ENCODE measurements at places on chromosomes 1 and 21.
A peak's percentile ranks its signal among the peaks of the same experiment; 100 is the strongest.

DNA sequence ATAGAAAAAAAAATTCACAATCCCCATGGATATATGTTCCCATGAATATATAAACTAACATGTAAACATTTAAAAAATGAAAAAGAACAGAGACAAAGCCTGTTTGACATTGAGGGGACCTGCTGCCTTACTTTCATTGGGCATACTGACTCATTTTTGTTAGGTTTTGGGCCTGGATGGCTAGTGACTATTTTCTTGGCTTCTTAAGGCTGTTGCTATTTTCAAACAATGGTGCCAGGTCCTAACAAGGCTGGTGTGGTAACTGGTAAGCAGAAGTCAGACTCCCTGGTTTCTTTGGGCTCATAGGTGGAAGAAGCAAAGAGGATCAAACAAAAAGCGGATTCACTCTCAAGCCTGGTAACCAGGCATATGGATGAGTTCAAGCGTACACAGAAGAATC, 51.0 kb downstream of the LAMC2 start:
- no peak for DNase-seq

- DNase-seq: peak; percentile 47
Measured at GRCh38 chr1:1324524-1325287, at the start of the genes CPTP and INTS11. CPTP (plus strand) TSS chr1:1324802; CDS start chr1:1326911, 2,109 bp downstream. INTS11 (minus strand) TSS chr1:1324660; CDS start chr1:1324608, 52 bp downstream.

GRCh38 chr1:56509713-56510641, 69.4 kb downstream of the PLPP3 start:
- DNase-seq: no peak

DNA sequence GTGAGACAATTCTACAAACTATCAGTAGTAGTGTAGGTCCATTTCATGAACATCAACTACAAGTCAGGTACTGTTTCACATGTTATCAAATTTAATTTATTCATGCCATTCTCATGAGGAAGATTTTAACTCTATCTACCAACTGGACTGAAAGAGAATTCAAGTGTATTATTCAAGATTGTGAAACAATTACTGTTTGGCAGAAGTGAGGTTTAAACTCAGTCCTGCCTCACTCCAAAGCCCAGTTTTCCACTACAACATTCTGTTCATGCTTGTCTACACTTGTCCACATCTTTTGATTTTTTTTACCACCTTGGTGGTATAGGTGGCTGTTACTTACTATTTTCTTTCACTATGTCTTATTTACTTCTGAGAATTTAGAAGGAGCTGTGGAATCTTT, 272.9 kb downstream of the TGFB2 start:
- no peak for DNase-seq

GRCh38 chr1:64550510-64550909, 80.6 kb downstream of the CACHD1 start:
- no peak for DNase-seq

GRCh38 chr1:8409106-8409505, 91.2 kb downstream of the SLC45A1 start:
- DNase-seq: no peak

DNA sequence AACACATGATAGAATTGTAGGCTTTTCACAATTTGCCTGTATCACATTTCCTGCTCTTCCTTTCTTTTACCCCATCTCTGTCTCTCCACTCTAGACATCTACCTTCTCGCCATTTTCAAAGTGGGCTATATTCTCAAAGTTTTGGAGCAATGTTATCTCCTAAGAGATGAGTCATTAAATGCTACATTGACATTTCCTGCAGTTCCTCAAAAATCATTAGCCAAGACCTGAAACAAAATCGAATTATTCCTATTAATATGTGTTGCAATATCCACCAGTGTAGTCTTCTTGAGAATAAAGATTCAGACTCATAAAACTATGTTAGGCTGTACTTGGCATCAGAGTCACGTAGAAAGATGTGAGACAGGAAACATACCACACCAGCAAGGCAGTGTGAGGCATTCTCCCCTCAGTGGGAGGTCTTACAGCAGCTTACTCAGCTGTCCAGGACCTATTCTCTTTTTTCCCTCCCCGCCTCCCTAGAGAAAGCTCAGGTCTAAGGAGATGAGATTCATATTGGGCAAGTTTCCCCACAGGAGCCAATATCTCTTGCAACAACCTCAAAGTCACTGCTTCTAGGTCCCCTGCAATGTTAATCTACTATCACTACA, 38.8 kb downstream of the FRRS1 start:
- DNase-seq: no peak

GRCh38 chr1:207810173-207810572, 58.3 kb downstream of the CD46 start:
- no peak for DNase-seq

- DNase-seq: no peak
Measured at GRCh38 chr1:209791920-209792319, 7.6 kb upstream of the C1orf74 start.

- DNase-seq: no peak
Measured at GRCh38 chr1:204977318-204977717, 65.7 kb upstream of the CNTN2 start.

DNA sequence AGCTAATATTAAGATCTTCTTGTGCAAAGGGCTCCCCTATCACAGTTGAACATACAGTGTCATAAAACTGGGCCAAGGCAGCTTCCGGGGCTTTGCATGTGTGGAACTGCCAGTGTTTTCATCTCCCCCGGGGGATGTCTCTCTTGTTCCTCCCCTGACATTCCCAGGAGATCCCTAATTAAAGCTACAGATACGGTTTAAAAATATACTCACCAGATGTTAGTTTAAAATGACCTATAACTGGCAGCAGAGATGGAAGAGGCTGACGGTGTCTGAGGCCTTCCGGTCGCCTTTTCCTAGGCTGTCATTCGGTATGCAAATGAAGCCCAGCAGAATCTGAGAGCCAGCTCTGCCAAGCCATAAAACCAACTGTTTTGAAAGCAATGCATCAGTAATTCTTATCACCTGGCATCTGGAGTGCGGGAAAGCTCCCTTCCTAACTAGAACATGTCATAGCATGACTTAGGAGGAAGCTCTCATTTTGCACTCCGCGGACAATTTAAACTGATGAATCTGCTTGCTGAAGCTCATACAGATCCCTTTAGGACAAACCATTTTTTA, 436.5 kb upstream of the VAMP3 start:
- DNase-seq: no peak

DNA sequence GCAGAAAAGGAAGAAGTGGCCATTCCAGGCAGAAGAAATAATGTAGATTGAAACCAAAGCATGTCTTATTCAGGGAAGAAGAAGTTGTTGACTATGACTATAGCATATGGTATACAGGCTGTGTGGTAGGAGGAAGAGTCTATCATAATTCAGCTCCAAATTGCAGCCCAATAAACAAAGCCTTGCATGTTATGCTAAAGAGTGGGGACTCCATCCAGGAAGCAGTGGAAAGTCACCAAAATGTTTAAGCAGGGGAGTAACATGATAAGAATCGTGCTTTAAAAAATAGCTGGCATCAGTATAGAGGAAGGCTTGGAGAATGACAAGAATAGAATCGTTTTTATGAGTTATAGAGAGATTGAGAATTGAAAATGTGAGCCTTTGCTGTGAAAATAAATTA, 213.3 kb upstream of the ADGRL2 start:
- no peak for DNase-seq

DNA sequence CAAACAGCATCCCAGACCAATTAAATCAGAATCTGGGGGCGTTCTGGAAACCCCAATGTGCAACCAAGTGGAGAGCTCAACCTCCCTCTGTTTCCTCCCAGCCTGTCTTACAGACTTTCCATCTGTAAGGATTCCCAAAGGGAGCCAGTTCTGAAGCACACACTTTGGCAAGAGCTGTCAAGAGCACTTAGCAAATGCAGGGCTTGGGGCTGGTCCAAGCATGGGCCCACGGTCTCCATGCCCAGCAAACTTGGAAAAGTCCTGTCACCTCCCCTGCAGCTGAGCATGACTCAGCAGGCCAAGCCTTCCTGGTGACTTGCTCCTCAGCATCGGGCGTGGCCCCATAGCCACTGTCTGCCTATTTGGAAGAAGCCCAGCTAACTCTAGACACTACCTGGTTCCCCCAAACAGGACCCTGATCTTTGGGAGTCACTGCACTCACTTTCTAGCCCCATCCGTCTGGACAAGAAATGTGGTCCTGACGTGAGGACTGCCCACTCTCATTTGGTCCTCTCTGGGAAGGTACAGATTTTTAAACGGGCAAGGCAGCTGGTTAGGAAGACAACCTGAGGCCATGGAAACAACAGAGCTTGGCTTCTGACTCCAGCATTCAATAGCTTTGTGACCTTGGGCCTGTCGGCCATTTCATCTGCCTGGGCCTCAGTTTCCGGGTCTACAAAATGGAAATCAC, 16.9 kb downstream of the SLC2A1 start:
- peak; percentile 77 for DNase-seq

GRCh38 chr1:229893762-229894444, 173.1 kb upstream of the GALNT2 start:
- DNase-seq: no peak

GRCh38 chr1:158087320-158087927, 93.3 kb upstream of the CD1D start:
- DNase-seq: peak; percentile 38

DNA sequence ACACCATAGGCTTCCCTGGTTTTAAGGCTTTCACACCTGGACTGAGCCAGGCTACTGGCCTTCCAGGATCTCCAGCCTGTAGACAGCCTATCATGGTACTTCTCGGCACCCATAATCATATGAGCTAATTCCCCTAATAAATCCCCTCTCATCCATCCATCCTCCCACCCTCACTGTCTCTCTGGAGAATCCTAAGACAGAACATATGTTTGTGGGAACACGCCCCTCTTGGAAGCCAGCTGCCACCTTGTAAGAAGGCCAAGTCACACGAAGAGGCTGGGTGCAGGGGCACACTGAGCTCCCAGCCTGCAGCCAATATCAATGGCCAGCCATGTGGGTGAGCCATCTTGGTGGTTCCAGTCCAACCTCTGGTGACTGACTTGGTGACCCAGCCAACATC, 7.4 kb downstream of the CLCC1 start:
- DNase-seq: no peak

DNA sequence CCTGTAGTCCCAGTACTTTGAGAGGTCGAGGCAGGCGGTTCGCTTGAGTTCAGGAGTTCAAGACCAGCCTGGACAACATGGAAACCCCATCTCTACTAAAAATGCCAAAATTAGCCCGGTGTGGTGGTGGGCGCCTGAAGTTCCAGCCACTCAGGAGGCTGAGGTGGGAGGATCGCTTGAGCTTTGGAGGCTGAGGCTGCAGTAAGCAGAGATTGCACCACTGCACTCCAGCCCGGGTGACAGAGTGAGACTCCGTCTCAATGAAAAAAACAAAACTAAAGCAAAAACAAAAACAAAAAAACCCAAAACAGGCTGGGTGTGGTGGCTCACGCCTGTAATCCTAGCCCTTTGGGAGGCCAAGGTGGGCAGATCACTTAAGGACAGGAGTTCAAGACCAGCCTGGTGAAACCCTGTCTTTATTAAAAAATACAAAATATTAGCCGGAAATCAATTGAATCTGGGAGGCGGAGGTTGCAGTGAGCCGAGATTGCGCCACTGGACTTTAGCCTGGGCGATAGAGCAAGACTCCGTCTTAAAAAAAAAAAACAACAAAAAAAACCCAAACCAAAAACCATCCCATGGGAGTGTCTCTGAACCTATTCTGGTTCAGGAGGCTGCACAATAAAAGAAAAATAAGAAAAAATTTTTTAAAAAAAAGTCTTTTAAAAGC, 1.7 kb upstream of the CGN start:
- no peak for DNase-seq

- DNase-seq: no peak
Measured at GRCh38 chr1:159921700-159922504, 3.4 kb downstream of the TAGLN2 start.

DNA sequence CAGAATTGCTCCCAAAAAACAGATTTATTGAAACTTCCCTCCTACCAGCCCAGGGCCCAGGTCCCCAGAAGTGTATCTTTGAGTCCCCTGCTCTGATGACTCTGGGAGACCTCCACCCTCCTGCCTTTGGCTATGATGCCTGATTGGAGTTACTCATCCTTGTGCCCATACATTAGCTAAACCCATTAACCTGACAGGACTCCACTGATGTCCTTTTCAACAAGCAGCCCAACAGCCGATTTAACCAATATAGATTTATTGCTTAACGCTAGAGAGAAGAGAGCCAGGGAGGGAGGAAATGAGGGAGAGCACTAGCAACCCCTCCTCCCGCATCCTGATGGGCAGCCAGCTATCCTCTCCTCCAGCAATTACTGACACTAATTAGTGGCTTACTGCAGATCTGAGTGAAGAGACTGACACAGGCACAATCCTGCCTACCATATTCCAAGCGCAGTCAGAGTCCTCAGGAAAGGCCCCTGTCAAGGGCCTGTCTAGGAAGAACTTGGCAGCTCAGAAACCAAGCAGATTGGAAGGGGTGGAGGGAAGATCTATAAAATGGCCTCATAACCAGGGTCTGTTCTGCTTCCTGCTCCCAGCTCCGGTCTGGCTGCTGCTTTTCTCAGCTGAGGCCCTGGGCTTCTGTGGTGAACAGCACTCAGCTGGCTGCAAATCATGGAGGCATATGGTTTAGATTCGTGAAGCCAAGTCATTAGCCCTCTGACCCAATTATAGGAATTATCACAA, 484.5 kb upstream of the DAB1 start:
- no peak for DNase-seq
